Natural killer cell (primary cell): ENCODE measurements at places on chromosomes 2 and 18. TPM values are rescaled to one million over a fixed set of nuclear protein-coding genes. Genes with fewer than 3 reads are reported as not detected.

Gene NEB
- total RNA-seq, result 5.4 TPM

Gene DES
- total RNA-seq, result not detected

Gene RASGRP3
- 2.7 TPM for total RNA-seq

Gene ALLC
- total RNA-seq, result not detected

Gene IL36RN
- not detected for total RNA-seq

Gene CACNB4
- total RNA-seq, result 0.73 TPM

Gene FER1L5
- total RNA-seq, result not detected

Gene FSHR
- total RNA-seq, result not detected

Gene CNTNAP5
- total RNA-seq, result not detected

Gene MYO7B
- total RNA-seq, result 0.25 TPM

Gene CRYBA2
- not detected for total RNA-seq

Gene SLC5A7
- not detected for total RNA-seq
